ENCODE measurements at places on chromosomes 6 and 20.

GRCh38 chr6:127518710-127519468, at the start of gene MTCL3:
MTCL3 (minus strand) TSS chr6:127519335.
- no peak for DNase-seq

- peak; percentile 2 for DNase-seq
Observed at GRCh38 chr6:149190224-149190831, 127.2 kb upstream of the TAB2 start.

DNA sequence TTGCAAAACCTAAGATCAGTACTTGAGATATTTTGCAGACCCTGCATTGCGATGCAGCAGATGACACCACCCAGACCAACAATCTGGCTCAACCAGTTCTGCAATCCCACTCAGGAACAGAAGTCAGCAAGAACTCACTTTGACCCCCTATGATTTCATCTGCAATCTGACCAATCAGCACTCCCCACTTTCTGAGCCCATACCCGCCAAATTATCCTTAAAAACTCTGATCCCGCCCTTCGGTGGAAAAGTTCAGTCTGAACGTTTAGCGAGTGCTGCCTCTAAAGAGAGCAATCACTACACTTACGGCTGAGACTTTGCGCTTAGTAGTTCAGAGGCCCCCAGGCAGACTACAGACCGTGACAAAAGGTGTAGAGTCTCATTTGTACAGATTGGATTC, 17.3 kb upstream of the KIAA1586 start:
- no peak for DNase-seq

- no peak for DNase-seq
Observed at GRCh38 chr6:5996714-5997419, 9.9 kb downstream of the NRN1 start.

- DNase-seq = no peak
Observed at GRCh38 chr20:879626-880025, 36.5 kb downstream of the ANGPT4 start.

GRCh38 chr6:118101220-118101619, 194.2 kb downstream of the SLC35F1 start:
- no peak for DNase-seq

GRCh38 chr6:19812512-19813119, 24.6 kb upstream of the ID4 start:
- no peak for DNase-seq

DNA sequence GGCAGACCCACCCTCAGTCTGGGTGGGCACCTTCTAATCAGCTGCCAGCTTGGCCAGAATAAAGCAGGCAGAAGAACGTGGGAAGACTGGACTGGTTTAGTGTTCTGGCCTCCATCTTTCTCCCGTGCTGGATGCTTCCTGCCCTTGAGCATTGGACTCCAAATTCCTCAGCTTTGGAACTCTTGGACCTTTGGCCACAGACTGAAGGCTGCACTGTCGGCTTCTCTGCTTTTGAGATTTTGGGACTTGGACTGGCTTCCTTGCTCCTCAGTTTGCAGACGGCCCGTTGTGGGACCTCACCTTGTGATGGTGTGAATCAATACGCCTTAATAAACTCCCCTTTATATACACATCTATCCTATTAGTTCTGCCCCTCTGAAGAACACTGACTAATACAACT, 20.6 kb upstream of the FNDC1 start:
- no peak for DNase-seq

DNA sequence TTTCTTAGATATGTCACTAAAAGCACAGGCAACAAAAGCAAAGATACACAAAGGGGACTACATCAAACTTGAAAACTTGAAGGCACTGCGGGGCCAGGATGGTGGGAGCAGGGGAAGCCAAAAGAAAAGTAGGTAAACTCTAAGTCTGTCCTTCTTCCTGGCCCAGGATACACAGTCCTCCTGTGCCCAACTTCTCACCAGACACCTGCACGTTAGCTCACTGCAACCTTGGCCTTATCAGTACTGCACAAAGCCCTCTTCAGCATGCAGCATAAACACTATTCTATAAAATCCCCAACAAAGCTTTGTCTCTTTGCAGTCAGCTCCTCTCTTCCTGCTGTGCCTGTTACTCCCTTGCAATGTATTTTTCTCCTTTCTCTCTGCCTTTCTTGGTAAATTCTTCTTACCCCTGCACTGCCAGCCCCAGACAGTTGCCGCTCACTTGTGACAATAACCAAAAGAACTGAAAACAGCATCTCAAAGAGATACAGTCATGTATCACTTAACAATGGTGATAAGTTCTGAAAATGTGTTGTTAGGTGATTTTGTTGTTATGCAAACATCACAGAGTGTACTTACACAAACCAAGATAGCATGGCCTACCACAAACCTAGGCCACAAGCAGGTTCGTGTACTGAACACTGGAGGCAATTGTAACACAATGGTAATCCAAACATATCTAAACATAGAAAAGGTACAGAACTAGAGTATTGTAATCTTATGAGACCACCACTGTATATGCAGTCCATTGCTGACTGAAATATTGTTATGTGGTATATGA, 51.2 kb downstream of the NINL start:
- DNase-seq = no peak

DNA sequence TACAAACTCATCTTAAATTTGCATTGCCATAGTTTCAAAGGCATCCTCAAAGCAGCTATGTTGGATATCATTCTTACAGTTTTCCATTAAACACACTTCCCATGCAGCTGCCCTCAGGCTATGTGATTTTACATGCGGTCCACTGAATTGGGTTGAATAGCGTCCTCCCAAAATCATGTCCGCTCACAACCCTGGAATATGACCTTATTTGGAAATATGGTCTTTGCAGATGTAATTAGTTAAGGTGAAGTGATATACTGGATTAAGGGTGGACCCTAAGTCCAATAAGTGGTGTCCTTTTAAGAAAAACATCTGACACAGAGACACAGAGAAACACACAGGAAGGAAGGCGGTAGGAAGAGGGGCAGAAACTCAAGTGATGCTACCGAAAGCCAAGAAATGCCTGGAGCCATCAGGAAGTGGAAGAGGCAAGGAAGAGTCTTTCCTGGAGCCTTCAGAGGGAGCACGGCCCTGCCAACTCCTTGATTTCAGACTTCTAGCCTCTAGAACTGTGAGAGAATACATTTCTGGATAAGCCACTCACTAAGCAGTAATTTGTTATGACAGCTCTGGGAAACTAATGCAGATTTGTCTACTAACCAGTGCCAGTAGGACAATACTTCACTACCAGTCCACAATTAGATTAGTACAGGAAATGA, 42.7 kb upstream of the NHSL1 start:
- DNase-seq = no peak

- DNase-seq = no peak
Observed at GRCh38 chr20:3760655-3761348, 6.8 kb downstream of the ADISSP start.

- DNase-seq = no peak
Observed at GRCh38 chr6:130831607-130832006, 4.4 kb downstream of the SMLR1 start.

- no peak for DNase-seq
Observed at GRCh38 chr6:4018924-4019236, 60.1 kb downstream of the FAM217A start.

DNA sequence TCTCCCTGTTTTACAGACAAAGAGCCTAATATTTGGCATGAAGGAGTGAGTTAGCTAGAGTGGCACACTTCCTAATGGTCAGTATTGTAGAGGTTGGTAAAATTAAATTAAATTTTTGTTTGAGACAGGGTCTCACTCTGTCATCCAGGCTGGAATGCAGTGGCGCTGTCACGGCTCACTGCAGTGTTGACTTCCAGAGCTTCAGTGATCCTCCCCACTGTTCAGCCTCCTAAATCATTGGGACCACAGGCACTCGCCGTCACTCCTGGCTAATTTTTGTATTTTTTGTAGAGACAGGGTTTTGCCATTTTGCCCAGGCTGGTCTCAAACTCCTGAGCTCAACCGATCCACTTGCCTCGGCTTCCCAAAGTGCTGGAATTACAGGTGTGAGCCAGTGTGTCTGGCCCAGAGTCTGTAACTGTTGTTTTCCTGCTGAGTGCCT, 70.9 kb downstream of the SCAND1 start:
- no peak for DNase-seq

DNA sequence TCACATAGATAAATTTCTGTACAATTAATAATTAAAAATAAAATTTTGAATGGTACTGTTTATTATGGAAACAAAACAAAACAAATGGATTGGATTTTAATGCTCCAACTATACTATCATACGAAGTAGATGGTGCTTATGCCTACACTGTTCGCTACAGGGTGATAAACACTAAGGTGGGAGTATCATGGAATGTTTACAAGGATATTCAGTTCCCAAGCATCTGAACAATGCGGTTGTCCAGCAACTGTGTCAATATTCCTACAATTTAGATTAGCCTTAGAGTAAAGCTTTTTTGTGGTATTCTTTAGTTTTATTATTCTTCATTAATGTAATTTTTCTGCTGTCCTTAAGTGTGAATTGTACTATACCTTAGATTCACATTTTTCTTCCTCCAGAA, 105.1 kb downstream of the MMS22L start:
- no peak for DNase-seq

- no peak for DNase-seq
Observed at GRCh38 chr20:21234806-21235483, 68.2 kb upstream of the XRN2 start.

DNA sequence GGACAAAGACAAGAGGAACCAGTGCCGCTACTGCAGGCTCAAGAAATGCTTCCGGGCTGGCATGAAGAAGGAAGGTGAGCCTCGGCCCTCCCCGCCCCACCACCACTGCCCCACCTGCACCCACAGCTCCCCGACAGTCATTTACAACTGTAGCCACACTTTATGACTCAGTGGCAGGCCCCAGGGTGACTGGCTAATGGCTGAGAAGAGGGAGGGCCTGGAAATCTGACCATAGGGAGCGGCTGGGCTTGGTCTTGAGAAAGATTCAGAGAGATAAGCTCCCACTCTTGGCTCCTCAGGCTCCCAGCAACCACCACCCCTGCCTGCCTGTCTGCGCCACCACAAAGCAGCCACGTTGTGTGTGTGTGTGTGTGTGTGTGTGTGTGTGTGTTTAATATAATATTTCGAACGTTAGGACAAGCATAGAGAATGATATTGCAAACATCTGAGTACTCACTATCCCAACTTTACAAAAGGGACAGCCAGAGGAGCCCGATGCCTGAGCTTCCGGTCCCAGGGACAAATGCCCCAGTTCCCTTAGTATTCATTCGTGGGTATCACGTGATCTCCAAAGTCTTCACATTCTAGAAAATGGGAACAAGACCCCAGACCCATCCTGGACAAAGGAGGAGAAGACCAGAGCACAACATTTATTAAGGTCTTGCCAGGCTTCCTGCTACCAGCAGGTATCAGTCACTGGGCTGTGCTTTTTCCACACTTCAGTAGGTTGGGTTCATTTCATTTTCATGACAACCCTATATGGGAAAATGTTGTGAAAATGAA, 52.1 kb downstream of the HNF4A start:
- DNase-seq = no peak

DNA sequence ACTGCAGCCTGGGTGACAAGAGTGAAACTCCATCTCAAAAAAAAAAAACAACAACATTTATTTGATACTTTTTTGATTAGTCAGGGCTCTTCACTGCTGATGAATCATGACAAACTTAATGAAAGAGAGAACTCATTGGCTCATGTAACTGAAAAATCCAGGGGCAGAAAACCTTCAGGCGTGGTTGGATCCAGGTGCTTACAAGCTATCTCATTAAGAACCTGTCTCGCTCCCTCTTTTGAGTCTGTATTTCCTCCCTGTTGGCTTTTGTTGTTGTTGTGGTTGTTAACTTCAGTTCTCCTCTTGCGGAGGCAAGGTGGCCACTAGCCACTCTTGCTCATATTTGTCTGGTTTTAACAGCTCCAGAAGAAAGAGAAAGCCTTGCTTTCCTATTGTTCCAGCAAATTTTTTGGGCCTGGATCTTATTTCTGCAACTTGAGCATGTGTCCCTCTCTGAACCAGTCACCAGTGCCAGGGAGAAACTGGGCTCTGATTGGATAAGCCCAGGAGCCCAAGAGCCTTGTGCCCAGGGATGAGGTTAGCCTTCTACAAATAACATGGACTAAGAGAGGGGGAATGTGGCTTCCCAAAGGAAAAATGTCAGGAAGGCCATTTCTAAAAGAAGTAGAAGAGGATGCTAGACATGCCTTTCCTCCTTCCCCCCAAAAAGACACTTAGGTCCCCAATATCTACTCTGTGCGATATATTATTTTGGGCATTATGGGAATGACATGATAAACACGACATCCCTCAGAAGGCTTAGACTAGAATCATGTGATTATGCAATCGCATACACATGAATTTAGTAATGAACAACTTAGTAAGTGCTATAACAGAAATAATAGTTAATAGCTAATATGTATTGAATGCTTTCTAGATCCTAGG, 64.5 kb downstream of the PHACTR2 start:
- DNase-seq = no peak

Data from Panc1 (cell line).